ENCODE measurements at places on chromosomes 7 and 10. TPM values are rescaled to one million over a fixed set of nuclear protein-coding genes. Genes with fewer than 3 reads are reported as not detected.

Gene THSD7A
- polyA plus RNA-seq, result 57.5 TPM

Gene TSPAN12
- 206 TPM for polyA plus RNA-seq

DNA sequence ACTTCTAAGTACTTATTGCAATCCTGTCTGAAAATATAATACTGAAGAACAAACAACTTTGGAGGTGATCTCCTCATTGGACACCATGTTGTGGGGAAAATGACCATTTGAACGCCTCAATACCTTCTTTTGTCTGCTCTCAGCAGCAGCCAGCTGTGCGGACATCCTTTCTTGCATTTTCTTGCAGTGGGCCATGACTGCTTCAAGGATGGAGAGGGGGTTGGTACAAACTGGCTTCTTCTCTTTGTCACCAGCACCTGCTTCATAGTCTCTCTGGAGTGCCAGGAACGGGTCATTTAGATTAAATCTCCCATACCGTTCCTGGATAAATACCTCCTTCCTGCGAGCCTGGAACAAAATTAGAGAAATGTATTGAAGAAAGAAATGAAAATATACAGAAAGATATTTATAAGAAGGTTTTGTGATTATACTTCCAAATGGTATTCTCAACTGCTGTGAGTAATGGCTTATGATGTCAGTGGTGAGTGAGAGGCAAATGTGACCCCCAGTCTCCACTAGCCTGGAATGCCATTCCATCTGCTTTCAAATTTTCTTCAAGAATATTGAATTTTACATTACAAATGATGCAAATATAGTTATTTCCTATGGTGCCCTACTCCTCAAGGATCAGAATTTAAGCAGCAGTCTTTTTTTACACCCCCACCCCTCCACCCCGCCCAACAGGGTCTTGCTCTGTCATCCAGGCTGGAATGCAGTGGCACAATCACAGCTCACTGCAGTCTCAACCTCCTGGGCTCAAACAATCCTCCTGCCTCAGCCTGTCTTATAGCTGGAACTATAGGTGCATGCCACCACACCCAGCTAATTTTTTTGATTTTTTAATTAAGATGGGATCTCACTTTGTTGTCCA, 62.4 kb downstream of the CTTNBP2 start:
- DNase-seq, result no peak

- no peak for DNase-seq
Observed at GRCh38 chr10:113232928-113233511, 283.0 kb downstream of the TCF7L2 start.

Data from renal pelvis (tissue), 12 donors.